ENCODE measurements at places on chromosomes 6 and 20.

GRCh38 chr6:108364470-108364869 is 69.6 kb downstream of the AFG1L start:
- DNase-seq: no peak

DNA sequence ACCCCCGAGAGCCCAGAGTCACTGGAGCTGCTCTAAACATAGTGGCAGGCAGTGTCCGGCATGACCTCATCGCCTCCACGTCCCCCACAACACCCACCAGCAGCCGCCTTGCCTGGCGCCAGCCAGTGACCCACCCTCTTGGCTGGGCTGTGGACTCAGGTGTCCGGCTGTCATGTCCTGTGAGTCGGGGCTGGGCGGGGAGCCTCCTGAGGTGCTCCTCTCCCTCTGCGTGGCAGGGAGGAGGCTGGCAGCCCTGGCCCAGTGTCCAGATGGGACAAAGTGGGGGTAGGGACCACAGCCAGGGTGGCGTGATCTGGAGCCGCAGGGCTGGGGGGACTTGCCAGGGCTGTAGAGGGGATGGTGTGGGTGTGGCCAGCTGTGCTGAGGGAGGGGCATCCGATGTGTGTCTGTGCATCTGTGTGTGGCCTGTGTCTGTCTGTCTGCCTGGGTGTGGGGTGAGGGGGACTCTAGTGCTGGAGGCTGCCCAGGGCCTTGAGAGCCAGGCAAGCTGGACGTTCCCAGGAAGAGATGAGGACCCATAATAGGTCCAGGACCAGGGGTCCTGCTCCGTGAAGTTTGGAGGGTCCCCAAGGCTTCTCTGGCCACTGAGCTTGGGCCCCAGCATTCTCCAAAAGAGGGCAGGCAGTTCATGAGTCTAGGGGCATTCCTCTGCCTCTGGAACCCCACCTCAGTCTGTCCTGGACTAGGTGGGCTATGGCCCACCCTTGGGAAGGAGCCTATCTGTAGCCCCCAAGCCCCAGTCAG is 2.3 kb upstream of the SOX18 start:
- DNase-seq: no peak

DNA sequence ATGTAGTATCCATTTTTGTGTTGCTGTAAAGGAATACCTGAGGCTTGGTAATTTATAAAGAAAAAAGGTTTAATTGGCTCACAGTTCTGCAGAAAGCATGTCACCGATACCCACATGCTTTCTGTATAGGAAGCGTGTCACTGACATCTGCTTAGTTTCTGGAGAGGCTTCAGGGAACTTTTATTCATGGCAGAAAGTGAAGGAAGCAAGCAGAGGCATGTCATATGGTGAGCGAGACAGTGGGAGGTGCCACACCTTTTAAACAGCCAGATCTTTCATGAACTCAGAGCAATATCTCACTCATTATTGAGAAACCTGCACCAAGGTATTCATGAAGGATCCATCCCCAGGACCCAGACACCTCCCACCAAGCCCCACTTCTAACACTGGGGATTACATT is 3.5 kb downstream of the SUMO4 start:
- DNase-seq: no peak

GRCh38 chr6:159801935-159802334 is 1.9 kb downstream of the PNLDC1 start:
- DNase-seq: no peak

GRCh38 chr20:10079964-10080363 is 45.2 kb downstream of the ANKEF1 start:
- peak; percentile 80 for DNase-seq

DNA sequence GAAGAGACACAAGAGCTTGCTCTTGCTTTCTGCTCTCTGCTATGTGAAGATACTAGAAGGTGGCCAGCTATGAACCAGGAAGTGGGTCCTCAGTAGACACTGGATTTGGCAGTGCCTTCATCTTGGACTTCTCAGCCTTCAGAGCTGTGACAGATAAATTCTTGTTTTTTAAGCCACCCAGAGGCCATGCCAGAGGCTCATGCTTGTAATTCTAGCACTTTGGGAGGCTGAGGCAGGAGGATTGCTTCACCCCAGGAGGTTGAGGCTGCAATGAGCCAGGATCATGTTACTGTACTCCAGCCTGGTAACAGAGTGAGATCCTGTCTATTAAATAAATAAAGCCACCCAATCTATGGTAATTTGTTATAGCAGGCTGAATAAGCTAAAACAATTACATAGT is 185.5 kb upstream of the SALL4 start:
- DNase-seq: no peak

GRCh38 chr20:50588034-50588736 is 78.0 kb downstream of the PTPN1 start:
- peak; percentile 16 for DNase-seq

DNA sequence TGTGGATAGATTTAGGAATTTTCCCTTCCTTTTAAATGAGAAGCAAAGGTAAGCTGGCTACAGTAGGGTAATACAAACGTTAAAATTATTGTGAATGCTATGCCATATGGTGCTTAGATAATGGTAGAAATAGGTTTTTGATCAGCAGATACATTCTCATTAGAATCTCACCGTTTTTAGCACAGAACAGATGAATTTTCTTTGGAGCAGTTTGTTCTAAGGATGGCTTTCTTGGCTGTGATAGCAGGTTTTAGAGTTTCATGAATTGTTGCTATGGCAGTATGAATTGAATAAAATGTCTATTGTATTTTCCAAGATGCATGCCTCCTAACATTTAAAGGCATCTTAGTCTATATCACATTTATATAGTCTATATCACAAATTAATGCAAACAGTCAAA is 1394.5 kb downstream of the EPHA7 start:
- no peak for DNase-seq

GRCh38 chr6:30044630-30045029 is 16.4 kb upstream of the POLR1H start:
- DNase-seq: peak; percentile 25

GRCh38 chr6:159680104-159680503 is 12.9 kb downstream of the SOD2 start:
- DNase-seq: no peak

DNA sequence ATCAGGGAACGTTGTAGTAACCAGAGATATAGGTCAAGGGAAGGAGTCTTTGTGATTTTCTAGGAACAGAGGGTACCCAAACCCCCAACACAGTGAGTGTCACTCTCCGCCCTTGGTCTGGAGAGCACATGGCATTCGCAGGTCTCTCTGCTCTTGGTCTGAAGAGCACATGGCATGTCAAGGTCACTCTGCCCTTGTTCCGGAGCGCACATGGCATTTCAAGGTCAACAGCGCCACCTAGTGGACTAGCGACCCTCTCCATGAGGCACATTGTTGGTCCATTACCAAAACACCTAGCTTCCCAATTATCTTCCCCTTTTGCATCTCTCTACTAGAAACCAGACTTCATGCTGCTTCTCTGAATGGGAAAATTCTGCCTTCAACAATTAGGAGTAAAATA is 260.0 kb downstream of the C6orf118 start:
- no peak for DNase-seq

GRCh38 chr6:167442796-167443680 is 118.2 kb downstream of the TTLL2 start:
- DNase-seq: no peak

- no peak for DNase-seq
Measured at GRCh38 chr6:109318328-109318876, 63.9 kb downstream of the CD164 start.

GRCh38 chr6:156175971-156176421 is 601.2 kb upstream of the ARID1B start:
- no peak for DNase-seq

- no peak for DNase-seq
Measured at GRCh38 chr6:97150932-97151331, 132.1 kb downstream of the MMS22L start.

- no peak for DNase-seq
Measured at GRCh38 chr20:15767586-15767985, 805.7 kb downstream of the KIF16B start.

DNA sequence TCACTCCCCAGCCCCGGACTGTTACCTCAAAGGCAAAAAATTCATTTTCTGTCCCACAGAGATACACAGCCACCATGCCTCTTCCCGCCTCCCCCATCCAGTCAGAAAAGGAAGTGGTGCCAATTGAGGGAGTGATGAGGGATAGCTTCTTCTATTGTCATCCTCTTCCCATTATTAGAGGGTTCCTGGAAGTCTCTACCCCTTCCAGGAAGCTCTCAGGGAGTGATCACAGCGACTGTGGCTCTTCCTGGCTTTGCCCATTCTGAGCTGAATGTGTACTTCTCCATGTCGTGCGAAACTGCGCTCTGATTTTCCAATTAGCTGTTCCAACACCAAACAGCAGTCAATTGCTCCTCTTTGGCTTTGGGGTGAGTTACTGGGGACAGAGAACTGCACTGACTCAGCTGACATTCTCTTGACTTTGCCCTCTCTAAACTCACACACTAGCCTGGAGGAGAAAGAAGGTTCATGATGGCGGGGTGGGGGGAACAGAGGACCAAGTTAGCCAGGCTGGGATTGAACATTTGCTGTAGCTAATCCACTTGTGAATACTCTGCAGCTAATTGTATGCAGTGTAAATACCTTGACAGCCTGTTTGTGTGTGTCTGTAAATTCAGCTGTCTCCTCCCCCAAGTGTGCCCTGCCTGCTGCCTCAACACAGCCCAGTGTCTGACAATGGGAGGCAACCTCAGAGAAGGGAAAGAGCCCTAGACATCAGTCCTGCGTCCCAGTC is 2.4 kb upstream of the MDGA1 start:
- no peak for DNase-seq
